Stimulated activated CD4-positive, alpha-beta T cell treated with anti-CD3 and anti-CD28 coated beads, Interleukin-4, amount 100 ng/mL, for 4 hours (primary cell): ENCODE measurements at places on chromosomes 4 and X.

- no peak for DNase-seq
Observed at GRCh38 chr4:75995727-75996126, 5.0 kb upstream of the SDAD1 start.

DNA sequence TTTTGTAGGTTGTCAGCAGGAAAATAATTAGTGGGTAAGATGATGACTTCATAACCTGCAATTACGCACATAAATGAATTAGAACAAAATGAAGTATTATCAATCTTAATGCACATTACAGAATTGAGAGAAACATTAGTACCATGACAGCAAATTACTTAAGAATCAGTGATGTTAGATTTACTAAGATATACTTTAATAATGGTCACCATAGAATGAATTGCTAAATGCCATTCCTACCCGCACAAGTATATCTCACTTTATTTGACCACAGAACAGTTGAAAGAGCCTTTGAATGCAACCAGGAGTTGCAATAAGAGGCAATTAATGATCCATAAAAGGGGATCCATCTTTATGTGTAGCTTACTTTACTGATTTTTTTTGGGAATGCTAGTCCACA, 816.4 kb upstream of the AGA start:
- no peak for DNase-seq

DNA sequence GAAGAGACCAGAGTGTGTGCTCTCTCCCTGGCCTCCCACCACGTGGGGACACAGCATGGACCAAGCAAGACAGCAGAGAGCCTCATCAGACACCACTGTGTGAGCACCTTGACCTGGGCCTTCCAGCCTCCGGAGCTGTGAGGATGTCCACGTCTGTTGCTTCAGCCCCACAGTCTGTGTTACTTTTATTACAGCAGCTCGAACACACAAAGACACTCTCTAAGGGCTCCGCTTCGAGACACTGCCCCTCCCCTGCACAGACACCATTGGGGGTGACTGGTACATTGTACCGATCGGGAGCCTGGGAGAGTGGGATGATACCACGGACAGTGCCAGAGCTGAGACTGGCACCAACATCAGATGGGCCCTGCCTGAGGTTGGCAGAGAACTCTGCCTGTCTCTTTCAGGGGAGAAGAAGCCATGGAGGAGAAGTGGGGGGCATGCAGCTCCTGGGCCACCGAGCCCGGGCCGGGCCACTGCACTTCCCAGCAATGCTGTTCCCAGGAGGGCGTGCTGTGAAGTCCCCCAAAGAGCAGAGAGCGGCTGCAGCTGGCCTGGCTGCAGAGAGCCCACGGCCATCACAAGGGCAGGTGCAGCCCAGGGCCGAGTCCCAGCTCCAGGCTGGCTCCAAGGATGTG, 48.1 kb upstream of the HMX1 start:
- no peak for DNase-seq

GRCh38 chr4:7623468-7623867, 188.7 kb upstream of the PSAPL1 start:
- DNase-seq = no peak

DNA sequence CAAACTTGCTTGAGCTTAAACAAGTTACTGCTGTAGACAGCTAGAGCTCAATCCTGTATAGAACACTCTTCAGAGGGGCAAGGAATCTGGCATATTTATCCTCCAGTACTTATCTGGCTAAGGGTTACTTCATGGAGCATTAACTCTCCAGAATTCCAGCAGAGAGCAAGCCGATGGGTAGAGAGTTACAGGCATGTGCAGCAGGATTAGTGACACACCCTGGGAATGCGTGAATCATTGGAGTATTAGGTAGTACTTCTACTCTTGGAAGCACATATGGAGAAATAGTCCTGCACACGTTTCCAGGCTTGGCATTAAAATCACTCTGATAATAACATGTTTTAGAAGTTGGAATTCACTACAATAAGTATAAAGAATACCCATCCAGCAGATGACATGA, 35.4 kb downstream of the GRXCR1 start:
- no peak for DNase-seq

DNA sequence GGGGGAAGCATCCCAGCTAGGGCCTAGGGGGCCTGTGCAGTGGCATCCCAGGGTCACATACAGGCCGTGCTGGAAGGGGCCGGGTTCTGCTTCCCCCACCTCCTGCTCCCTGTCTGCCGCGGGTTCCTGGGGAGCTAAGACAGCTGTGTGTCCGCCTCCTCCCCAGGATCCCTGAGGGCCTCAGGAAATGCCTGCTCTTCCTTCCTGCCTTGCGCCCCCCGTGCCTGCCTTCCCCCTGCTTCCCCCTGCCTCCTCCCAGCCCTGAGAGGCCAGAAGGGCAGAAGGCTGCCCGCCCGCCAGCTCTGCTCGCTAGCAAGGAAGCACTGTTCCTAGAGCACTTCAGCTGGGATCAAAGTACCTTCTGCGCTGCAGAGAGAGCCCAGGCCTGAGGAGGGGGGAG, 2.9 kb upstream of the BGN start:
- no peak for DNase-seq

DNA sequence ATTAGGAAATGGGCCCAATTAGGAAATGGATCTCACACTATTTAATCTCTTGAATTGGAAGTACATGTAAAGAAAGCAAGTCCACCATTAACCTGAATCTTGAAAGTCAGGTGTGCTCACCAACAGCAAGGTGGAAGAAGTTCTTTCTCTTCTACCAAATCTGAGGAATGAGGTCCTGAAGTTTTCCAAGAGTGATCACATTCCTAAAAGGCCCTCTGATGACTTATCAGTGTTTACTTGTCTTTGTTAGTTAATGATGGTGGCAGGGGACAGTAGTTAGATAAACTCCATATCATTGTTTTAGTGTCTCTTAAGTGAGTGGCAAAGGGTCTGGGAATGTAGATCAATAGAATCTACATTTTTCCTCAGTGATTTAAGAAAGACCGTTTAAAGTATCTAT, 61.3 kb upstream of the APELA start:
- DNase-seq = no peak

GRCh38 chr4:93767917-93768316, 60.6 kb upstream of the ATOH1 start:
- no peak for DNase-seq

GRCh38 chr4:145956288-145956890, 17.8 kb upstream of the ZNF827 start:
- peak; percentile 14 for DNase-seq

DNA sequence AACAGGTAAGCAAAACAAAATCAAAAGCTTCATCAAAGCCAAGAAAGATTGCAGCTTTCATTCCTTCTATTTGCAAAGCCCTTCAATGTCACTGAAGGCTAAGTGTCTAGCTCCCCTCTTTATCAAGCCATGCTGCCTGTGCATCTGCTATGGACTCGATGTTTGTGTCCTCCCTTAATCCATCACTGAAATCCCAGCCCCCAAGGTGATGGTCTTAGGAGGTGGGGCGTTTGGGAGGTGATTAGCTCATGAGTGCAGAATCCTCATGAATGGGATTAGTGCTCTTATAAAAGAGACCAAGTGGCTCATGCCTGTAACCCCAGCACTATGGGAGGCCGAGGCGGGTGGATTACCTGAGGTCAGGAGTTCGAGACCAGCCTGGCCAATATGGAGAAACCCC, 6.9 kb upstream of the TRIM2 start:
- no peak for DNase-seq

GRCh38 chrX:10341309-10341708, 184.5 kb downstream of the CLCN4 start:
- no peak for DNase-seq

DNA sequence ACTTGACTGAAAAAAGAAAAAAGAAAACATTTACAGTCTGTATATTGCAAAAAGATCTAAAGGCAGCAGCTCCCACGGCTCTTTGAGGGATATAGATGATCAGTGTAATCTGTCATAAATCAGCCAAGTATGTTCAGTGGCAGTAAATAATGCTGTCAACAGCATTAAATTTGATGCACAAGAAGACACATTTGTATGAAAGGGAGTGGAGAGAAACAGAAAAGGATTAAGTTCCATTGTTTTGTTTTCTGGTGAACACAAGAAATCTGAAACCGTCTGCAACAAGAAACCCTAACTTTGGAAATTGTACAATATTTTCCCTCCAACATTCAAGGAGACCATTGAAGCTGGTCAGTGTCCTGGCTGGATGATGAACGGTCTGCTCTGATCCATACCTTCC, 27.6 kb upstream of the C1QTNF7 start:
- DNase-seq = no peak

- no peak for DNase-seq
Observed at GRCh38 chr4:118810991-118811764, 24.7 kb downstream of the SEC24D start.

- DNase-seq = peak; percentile 6
Observed at GRCh38 chrX:38754102-38754790, 47.0 kb upstream of the MID1IP1 start.

DNA sequence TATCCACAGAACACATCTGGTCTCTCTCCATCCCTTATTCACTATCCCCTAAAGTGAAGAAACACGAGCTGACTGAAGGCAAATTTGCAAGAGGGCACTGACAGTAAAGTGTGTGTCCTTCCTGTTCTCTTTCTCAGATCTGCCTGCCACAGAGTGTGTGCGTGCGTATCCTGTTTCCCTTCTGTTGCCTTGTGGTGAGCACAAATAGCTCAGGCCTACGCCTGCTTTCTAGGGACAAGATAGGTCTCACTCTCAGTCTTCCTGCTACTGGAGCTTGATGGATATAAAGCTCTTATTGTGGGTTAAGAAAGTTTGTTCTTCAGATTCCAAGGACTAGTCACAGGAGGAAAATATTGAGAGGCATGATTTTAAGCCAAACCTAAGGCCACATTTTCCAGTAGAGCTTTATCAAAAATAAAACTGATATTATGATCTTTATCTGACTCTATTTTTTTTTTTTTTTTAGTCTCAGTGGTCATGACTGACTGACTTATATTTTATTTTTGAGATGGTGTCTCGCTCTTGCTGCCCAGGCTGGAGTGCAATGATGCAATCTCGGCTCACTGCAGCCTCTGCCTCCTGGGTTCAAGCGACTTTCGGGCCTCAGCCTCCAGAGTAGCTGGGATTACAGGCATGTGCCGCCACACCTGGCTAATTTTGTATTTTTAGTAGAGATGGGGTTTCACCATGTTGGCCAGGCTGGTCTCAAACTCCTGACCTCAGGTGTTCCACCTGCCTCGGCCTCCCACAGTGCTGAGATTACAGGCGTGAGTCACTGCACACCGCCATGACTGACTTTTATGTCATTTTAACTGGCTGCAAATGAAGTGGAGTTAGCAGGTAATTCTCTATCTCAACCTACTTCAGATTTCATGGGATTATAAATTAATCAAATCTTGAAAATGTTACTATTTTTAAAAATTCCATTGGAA, 140.3 kb upstream of the SH3RF1 start:
- DNase-seq = peak; percentile 9

GRCh38 chr4:80065601-80066000, 7.4 kb downstream of the ANTXR2 start:
- no peak for DNase-seq

DNA sequence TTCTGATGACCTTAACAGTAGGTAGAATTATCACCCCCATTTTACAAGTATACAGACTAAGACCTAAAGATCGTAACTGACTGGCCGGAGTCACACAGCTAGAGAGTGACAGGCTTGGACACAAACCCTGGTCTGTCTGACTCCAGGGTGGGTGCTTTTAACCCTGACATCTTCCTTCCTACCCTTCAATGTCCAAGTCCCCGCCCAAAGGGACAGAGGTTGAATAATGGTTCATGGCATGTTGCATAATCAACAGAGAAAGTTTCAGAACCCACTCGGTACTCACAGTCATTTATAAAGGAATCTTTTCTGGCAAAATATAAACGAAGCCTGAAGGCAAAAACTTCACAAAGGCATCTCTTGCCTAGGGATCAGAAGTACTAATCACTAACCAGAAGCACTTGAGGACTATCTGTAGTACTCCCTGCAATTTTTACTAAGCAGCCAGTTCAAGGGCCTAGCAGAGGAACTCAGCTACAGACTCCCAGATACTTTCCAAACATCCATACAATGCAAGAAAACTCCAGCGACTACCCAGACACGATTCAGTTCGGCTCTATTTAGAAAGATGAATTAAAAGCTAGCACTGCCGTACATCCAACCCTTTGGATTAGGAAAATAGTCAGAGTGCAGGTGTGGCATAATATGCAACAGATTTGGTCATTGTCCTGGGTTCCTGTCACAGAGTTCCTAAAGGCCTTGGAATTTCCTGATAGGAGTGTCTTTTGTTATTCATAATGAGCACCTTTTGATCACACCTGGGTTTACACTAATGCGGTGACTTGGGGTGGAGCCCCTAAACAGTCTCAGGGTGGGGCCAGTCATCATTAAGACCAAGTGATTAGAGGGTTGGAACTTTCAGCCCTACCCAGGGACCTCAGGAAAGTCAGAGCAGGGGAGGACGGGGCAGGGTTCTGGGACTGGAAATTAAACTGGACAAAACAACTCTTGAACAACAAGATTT, 44.0 kb downstream of the RELL1 start:
- DNase-seq = no peak

DNA sequence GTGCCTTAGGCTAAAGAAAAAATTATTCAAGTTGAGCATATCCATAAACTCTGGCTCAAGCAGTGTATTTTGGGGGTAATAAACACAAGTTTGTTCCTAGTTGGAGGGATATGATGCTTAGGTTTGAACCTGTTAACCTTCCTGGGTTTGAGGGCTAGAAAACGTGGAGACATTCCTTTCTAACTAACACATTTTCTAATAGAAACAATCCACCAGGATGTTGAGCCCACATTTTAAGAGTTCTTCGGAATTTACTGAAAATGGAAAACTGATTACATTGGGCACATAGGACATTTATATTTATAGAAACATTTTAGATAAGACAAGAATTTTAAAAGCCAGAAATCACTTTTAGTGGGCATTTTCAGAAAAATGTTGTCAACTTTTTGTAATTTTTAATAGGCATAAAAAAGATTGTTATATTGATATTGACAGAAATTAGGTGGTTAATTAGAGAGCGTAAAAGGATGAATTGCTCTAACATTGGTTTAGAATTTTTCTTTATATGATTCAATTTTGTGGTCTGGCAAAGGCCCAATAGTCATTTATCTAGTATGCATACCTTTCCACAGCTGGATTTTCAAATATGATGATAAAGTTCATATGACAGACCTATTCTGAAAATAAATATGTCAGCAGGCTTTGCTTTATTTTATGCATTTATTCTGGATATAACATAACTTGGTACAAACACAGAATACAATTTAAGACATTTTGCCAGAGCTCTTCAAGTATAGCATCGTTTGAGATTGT, 49.2 kb downstream of the CEP44 start:
- no peak for DNase-seq

DNA sequence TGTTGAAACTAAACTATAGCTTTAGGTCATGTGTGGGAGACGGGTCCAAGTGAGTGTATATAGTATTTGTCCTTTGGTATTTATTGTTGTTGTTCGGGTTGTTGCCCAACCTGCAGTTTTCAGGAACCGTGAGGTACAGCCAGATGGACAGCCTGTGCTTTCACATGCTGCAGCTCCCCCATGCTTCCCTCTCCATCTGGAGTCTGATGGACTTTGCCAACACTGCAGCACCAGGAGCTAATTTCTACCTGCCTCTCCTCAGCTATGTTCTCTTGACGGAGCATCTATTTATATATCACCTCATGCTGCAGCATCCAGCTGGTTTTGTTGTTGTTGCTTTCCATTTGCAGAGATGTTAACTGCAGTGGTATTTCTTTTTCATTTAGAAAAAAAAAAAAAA, 80.1 kb downstream of the TLL1 start:
- no peak for DNase-seq

GRCh38 chr4:68432320-68432719, 14.9 kb upstream of the TMPRSS11E start:
- no peak for DNase-seq

- DNase-seq = no peak
Observed at GRCh38 chr4:176583278-176583677, 209.4 kb downstream of the VEGFC start.
